Tracheal epithelial cell (primary cell): ENCODE measurements at places on chromosomes 2 and 18. TPM values are rescaled to one million over a fixed set of nuclear protein-coding genes. Genes with fewer than 3 reads are reported as not detected.

The HMSD gene
- total RNA-seq, result under 0.01 TPM in 1 of 2 replicates, not detected in the other

The AGXT gene
- total RNA-seq, result not detected in 2 replicates

The SERPINB4 gene
- total RNA-seq, result 8.1 and 10.8 TPM in 2 replicates

The TLK1 gene
- 14.7 and 20.9 TPM in 2 replicates for total RNA-seq
